ENCODE measurements at places on chromosomes 5 and 9.

DNA sequence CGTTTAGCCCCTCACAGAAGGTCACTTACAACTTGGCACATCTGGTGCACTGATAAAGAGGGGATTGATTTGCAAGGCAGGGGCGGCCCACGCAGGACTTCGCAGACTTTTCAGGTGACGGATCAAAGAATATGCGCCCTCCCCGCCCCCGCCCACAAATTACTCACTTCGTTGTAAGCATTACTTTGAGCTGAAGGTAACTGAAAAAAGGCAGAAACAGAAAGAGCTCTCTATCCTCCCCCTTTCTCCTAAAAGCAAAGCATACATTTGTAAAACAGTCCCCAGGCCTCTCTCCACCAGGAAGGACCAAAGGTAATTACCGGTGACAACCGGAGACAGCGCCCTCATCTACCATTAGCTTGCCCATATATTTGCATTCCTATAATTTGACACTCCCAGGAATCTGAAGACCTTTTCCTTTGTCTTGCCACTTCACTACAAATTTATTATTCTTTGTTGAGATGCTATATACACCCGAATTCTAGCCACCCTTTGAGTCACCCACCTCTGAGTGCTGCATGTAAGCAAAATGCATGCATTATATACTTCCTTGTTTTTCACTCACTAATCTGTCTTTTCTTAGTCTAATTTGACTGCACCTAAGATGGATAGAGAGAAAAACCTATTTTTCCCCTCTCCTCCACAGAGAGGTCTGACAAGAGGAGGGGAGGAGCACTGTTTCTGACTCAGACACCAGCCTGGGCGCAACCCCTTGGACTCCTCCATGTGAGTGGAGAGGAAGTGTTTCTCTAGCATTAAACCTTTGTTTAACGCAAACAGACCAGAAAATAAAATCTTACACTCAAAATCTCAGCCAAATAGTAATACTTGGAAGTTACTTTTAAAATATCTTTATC, 74.7 kb upstream of the SPIN1 start:
- no peak for DNase-seq

- no peak for DNase-seq
Observed at GRCh38 chr5:124859027-124859426, 112.6 kb upstream of the ZNF608 start.

DNA sequence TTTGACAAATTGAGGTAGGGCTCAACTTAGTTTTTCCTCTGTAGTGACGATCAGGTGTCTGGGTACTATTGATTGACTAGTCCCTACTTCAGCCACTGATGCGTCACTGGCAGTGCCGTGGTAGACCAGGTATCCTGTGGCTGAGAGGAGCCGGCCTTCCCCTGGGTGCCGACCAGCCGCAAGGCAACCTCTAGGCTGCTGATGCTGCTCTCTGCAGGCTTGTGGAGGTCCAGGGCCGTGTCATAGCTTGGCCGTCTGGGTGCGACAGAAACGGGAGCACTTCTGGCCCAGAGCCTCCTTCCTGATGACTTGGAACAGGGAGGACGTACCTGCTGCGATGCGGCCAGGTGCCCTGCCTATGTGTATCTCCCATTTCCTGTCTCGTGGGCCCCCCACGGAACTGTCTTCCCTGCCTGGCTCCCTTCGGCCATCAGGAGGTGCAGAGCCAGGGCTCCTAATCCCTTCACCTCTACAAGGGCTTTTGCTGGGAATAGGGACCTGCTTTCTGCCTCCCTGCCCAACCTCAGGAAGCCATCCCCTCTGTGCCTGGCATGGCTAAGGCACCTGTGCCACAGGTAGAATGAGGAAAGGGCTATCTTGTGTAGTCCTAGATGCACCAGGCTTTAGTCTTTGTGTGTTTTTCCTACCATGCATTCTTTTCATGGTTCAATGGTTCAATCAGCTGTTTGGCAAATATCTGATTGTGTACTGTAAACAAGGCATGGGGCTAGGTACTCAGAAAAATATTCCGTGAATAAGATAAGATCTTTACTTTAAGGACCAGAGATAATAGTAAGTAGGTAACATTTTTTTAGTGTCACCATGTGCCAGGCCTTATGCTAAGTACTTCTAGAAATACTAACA, 44.6 kb downstream of the MVB12B start:
- DNase-seq, result no peak

GRCh38 chr9:136031741-136032730, 63.1 kb downstream of the NACC2 start:
- DNase-seq, result no peak

- no peak for DNase-seq
Observed at GRCh38 chr5:156942064-156942463, 21.0 kb downstream of the TIMD4 start.

GRCh38 chr5:76445063-76445462, 42.0 kb downstream of the IQGAP2 start:
- DNase-seq, result no peak

- no peak for DNase-seq
Observed at GRCh38 chr5:93590493-93590892, 7.5 kb downstream of the NR2F1 start.

GRCh38 chr5:80134876-80135275, 99.7 kb downstream of the THBS4 start:
- DNase-seq, result no peak

- no peak for DNase-seq
Observed at GRCh38 chr9:123611226-123611625, 255.2 kb downstream of the CRB2 start.

- DNase-seq, result no peak
Observed at GRCh38 chr5:10479154-10479721, 37.6 kb downstream of the ROPN1L start.

GRCh38 chr9:72440992-72441847, 76.2 kb upstream of the ZFAND5 start:
- DNase-seq, result no peak
